PC-9 (cell line): ENCODE measurements at places on chromosomes 2 and 18. TPM values are rescaled to one million over a fixed set of nuclear protein-coding genes. Genes with fewer than 3 reads are reported as not detected.

PER2 gene
- 18.9 and 22.9 TPM in 2 replicates for total RNA-seq

MYO1B gene
- total RNA-seq, result 48.5 and 55.0 TPM in 2 replicates

IL1RL2 gene
- 1.2 and 1.9 TPM in 2 replicates for total RNA-seq

C2orf80 gene
- total RNA-seq, result not detected in 2 replicates

LYPD6B gene
- 10.0 and 12.7 TPM in 2 replicates for total RNA-seq
